AG08395 (cell line): ENCODE measurements at places on chromosomes 13 and 19.

DNA sequence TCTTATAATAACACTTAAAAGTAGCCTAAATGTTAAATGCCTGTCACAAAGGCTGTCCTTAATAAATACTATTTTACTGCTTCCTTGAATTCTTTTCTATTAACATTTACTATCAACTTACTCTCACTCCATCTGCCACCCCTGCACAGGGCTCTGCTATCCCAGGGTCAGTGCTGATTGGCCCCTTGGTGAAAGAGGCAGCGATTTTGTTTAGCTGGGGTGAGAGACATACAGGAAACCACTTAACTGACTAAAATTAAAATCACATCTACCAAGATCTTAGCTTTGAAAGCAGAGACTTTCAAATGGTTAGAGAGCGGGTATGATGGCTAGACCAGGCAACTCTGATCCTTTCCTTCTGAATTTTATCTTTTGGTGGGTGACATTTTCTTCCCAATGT, 149.9 kb upstream of the HTR2A start:
- no peak for DNase-seq

- DNase-seq, result no peak
Measured at GRCh38 chr19:4052993-4053422, 13.7 kb downstream of the ZBTB7A start.

DNA sequence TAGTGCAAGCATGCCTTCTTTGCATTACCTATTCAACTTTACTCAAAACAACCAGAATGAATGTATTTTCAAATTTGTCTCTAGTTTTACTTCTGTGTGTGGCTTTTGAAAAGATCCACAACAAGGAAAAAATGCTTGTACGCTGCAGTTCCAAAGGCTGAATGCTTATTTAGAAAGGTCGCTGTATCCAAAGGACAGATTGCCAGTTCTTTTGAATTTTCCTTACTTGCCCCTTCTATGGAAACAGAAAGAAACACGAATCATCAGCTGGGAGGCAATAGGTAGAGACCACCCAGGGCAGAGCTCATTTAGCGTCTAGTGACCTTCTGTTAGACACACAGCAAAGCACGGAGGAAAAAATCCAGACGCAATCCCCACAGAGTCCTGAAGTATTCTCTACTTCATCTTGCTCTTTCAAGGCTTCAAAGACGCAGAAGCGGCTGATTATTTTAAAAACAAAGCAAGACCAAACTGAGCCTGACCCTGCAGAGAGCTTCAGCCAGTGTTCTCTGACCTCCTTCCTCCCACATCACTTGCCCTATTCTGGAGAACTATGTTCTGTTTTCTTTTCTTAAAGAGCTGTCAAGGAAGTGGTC, 674.6 kb upstream of the SGCG start:
- no peak for DNase-seq

DNA sequence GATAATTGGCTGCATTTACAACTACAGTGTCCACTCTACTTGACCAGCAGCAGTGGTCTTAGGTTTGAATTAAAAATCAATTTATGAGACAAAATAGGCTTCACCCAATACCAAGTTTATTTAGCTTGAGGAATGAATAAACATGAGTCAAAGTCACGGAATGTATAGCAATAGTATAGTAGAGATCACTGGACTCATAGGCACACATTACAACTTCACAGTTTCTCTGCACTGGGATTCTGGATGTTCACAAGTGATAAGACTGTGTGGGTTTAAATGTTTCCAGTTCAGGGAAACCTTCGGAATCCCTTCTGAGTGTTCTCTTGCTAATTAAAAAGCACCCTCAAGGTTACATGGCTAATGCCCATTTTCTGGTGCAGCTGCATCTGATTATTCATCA, 1064.9 kb downstream of the SLITRK5 start:
- no peak for DNase-seq

DNA sequence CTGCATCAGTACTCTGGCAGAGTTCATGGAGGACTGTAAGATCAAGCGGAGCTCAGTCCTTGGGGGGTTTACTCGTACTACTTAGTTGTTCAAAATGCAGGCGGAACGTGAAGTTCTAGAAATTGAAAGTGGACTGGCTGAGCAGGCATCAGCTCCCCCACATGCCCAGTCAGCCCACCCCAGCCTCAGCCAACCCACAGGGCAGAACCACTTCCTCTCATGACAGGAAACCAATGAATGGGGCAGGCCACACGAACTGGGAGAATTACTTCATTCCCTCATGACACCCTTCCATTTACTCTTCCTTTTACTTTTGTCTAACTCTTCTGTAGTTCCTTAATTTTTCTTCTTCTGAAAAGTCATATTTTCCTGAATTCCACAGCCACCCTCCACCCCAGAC, 71.9 kb downstream of the FLT1 start:
- DNase-seq, result no peak

- no peak for DNase-seq
Measured at GRCh38 chr19:4693471-4694121, 23.5 kb upstream of the MYDGF start.

GRCh38 chr19:47109541-47110375, 3.8 kb downstream of the ZC3H4 start:
- DNase-seq, result no peak

DNA sequence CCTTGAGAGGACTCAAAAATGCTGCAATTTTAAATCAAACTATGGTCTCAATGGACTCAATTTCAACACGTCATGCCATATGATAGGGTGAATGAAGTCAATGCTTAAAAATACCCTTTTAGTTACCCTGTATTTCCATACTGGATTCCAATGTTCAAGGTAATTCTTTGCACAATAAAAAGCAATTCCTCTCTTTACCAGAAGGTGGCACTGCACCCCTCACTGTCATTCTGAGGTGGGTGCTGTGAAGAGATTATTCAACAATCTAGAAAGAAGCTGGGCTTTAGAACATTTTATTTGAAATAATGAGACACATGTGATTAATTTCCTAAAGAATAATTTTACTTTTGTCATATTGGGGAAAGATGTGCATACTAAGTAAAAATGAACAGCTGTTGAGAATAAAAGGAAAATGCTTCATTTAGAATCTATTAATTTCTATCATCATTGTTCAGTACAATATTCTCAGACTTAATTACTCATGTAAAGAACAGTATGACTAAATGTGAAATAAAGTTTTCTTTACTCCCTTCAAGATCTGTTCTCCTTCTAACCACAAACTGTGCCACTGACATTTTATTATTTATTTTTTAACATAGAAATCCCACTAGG, 789.1 kb downstream of the GPC5 start:
- DNase-seq, result peak; percentile 47

- DNase-seq, result no peak
Measured at GRCh38 chr19:42872608-42873007, 6.9 kb downstream of the PSG1 start.

DNA sequence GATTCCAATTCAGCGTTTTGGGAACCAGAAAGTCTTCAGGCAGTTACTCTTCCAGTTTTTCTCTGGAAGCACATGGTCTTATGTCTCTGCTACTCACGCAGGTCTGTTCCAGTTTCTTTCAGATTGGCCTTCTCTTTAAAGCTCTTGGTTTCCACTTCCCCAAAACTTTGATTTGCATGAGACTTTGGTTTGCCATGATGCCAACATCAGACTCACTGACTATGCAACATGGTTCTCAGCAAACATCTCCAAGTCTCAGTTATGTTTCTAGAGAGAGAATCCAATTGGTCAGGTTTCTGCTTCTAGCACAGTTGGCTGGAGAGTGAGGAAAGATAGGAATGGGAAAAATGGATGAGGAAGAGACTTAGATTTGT, 3.1 kb downstream of the AKAP11 start:
- DNase-seq, result no peak

DNA sequence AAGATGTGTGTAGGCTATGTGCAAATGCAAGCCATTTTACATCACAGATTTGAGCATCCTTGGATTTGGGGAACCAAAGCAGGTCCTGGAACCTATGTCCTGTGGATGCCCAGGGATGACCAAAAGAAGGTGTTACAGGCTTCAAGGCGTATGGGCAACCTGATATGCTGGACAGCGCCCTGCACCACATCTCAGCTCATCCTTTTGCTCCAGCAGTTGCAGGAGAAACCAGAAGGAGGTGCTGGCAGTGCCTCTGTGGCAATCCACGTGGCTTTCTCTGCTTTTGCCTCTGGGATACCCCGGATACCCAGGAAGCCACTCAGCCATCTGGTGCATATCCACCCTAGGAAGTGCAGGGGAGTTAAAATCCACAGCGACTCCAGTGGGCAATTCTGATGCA, 110.3 kb upstream of the VSTM2B start:
- DNase-seq, result no peak

DNA sequence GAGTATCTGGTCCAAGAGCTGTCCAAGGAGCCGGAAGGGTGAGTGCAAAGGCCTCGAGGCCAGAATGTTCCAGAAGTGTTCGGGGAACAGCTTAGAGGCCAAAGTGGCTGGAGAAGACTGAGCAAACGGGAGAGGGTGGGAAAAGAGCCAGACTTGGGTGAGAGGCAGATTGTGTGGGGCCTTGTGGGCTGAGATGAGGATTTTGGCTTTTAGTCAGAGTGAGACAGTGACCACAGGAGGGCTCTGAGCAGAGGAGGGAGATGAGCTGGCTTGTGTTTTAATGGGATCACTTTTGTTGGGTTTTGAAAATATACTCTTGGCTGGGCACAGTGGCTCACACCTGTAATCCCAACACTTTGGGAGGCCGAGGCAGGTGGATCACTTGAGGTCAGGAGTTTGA, 5.6 kb downstream of the NANOS2 start:
- DNase-seq, result peak; percentile 16

DNA sequence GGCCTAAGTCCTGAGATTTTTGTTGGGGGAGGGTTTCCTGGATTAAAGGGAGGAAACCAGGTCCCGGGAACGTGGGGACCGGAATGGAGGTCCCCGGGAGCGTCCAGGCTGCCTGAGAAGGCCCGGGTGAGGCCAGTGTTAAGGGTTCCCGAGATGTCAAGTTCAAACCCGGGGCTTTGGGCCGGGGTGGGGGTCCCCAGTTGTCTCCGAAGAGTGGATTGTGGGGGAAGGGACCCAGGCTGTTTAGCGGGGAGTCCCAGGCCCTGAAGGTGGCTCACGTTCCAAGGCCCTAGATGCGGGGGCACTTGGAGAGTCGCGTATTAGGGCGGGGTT, 262 bp downstream of the COX7A1 start:
- no peak for DNase-seq

GRCh38 chr13:100523411-100523810, 65.2 kb downstream of the GGACT start:
- DNase-seq, result no peak

DNA sequence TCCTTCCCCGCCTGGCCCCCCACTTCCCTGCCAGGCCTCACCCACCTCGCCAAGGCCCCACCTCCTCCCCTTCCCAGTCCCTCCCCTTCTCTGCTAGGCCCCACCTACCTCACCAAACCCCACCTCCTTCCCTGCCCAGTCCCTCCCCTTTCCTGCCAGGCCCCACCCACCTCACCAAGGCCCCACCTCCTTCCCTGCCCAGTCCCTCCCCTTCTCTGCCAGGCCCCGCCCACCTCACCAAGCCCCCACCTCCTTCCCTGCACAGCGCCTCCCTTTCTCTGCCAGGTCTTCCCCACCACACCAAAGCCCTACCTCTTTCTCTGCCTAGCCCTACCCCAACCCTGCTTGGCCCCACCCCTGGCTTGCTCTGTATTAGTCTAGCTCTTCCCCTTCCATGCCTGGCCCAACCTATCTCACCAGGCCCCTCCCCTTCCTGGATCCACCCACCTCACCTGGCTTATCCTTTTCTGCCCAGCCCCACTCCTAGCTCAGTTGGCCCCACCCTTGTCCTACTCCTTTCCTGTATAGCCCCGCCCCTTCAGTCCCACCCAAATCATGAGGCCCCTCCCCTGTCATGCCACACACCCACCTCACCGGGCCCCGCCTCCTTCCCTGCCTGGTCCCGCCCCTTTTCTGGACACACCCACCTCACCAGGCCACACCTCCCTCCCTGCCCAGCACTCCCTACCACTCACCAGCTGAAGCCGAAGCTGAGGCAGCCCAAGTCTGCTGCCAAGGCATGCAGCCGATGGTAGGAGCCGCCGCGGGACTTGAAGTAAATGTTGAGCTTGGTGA, 16.2 kb downstream of the CERS1 start:
- no peak for DNase-seq

GRCh38 chr13:108120302-108120701, 95.0 kb downstream of the LIG4 start:
- DNase-seq, result no peak
